AG09319 (cell line): ENCODE measurements at places on chromosomes 4 and X.

GRCh38 chr4:123744664-123745290, 348.2 kb downstream of the SPRY1 start:
- DNase-seq: no peak

GRCh38 chrX:138794246-138794645, 82.7 kb upstream of the FGF13 start:
- DNase-seq: no peak

DNA sequence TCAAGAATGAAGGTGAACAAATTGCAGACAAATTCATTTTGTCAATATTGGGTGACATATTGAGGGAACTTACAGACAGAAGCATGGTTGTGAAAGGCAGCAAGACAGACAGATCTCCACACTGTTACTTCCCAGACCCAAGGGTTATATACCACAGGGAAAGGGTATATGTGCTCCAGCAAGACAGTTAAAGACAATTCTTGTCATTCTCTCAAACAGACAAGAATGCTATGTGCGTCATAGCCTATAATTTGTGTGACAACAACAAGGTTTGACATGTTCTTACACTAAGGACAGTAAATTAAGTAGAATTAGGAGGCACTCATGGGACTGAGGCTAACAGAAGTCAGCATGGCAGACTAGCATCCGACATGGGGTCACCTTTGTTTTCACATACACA, 214.3 kb downstream of the INPP4B start:
- no peak for DNase-seq

DNA sequence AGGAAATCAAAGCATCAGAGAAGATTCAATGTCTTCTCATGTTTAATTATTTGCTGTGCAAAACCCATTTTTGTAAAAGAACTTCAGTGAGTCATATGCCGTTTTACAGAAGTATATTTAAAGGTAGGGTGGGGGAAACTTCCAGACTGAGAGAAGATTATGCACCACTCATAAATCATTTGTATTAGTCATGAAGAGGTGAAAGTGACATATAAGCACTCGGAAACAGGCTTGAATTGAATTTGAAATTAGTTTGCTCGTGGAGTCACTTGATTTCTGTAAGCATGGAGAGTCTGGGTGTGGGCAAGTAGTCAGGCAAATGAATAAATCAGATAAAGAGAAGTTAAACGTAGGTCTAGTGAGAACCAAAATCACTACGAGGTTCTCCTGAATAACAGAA, 335.1 kb downstream of the ANK2 start:
- DNase-seq: no peak

DNA sequence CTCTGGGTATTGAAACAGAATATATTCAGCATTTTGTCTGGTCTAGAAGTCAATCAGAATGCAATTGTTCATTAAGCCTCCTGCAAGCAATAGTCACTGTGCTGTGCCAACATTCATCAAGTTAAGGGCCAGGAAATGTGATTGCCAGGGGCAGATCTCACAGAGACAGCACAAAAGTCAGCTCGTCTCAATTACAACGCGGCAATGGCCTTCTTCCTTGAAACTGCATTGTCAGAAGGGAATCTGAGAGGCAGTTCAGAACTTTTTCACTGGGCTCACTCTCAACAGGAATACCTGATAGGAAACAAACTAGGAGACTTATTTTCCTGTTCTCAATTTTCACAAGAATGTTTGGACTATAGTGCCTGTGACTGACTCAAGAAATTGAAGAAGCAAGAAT, 131.1 kb upstream of the NR3C2 start:
- no peak for DNase-seq
